CD4-positive, alpha-beta T cell treated with Interleukin-12 subunit alpha and Interleukin-12 subunit beta, for 1 hour (primary cell): ENCODE measurements at places on chromosomes 11 and 22.

DNA sequence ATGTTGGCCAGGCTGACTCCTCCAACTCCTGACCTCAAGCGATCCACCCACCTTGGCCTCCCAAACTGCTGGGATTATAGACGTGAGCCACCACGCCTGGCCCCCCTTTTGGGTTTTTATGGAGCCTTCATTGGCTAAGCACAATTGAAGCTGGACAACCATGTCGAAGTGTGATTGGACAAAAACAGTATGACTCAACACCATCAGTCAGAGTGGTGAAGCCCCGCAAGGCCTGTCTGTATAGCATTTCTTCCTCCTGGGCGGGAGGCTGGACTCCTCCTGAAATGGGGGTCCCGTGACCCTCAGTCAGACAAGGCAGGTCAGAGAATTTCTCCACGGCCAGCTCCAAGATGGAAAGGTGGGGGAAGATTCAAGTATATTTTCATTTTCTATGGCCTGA is 3.1 kb upstream of the PARVB start:
- DNase-seq, result no peak

- DNase-seq, result no peak
Measured at GRCh38 chr11:44328138-44328660, 18.3 kb upstream of the ALX4 start.

DNA sequence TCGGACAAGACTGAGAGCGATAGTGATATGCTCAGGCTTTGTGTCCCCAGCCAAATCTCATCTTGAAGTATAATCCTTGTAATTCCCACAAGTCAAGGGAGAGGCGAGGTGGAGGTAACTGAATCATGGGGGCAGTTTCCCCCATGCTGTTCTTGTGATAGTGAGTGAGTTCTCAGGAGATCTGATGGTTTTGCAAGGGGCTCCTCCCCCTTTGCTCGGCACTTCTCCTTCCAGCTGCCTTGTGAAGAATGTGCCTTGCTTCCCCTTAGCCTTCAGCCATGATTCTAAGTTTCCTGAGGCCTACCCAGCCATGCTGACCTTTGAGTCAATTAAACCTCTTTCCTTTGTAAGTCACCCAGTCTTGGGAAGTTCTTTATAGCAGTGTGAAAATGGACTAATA is 7.5 kb upstream of the FOLR2 start:
- no peak for DNase-seq

DNA sequence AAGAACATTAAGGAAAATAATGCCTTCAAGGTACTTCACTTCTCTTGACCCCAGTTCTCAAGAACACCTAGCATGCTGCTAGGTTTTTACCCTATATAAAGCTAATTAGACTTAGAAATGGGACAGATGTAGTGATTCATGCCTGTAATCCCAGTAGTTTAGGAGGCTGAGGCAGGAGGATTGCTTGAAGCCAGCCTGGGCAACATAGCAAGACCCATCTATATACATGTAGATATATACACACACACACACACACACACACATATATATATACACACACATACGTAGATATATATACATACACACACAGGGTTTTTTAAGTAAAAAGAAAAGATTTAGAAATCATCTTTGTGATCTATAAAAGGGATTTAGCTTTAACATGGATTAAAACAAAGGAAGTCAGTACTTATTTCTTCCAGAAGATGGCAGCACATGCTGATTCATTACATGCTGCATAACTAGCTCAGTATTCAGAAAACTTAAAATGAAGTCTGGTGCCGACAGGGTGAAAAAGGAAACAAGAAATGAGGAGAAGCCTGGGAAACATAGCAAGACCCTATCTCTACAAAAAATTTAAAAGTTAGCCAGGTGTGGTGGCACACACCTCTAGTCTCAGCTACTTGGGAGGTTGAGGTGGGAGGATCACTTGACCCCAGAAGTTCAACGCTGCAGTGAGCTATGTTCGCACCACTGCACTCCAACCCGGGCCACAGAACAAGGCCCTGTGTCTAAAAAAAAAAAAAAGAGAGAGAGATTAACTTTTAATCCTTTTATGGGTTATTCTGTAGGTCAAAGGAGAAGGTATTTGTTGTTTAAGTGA is 28.5 kb upstream of the RBX1 start:
- peak; percentile 79 for DNase-seq

GRCh38 chr11:77144857-77145428 is 16.9 kb downstream of the MYO7A start:
- no peak for DNase-seq
